Left colon (tissue), 2 donors: ENCODE measurements at places on chromosomes 4 and X. TPM values are rescaled to one million over a fixed set of nuclear protein-coding genes. Genes with fewer than 3 reads are reported as not detected.
A peak's percentile ranks its signal among the peaks of the same experiment; 100 is the strongest.

The PARM1 gene
- total RNA-seq: 282 TPM

The STATH gene
- not detected for total RNA-seq

The SRPK3 gene
- 1.4 TPM for total RNA-seq

DNA sequence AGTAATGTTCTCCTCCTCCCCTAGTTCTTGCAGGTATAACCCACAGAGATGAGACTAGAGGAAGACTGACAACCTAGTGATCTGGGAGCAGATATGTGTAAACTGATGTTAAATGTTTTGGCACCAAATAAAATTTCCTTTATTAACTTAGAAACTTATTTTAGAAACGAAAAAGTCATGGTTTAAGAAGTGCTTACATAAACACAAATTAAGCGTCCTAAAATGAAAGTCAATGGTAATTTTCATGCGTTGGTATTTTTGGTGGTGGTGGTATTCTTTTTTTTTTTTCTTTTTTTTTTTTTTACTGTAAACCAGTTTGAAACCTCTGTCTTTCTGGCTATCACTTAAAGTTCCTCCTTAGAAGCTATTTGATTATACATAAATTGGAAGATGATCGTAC lies 1438.1 kb upstream of the TENM3 start:
- no peak for DNase-seq

DNA sequence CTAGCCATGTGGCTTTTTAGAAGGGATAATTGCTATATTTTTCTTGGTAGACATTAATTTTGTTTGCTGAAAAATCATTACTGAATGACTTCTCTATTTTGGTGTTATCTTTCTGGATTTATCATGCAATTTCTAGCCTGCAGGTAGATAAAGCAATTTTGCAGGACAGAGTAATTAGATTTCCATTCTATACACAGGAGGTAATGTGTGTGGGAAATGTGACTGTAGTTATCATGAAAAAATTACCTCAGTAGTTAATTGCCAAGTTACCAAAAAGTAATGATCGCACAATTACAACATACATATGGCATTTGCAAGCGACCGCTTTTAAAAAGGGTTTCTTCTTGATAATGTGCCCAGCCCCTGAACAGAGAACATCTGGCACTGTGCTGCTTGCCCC lies 66.1 kb downstream of the KIT start:
- no peak for DNase-seq

DNA sequence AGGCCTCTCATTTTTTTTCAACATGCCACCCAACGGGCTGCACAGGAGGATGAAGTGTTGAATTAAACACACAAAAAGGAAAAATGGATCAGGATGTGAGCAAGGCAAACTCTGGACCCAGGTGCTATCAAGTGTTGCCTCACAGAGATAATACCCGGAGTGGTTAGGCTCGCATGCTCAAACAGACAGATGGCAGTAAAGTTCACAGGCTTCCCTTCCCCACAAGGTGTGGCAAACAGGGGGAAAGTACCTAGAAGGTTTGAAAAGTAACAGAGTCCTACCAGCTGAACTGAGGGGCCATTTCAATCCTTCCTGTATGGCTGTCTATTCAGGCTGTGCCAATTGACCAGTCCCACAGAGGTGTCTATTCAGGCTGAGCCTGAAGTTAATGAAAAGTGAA lies 123.9 kb upstream of the GC start:
- DNase-seq: peak; percentile 6
